ENCODE measurements at places on chromosomes 13 and 19.

DNA sequence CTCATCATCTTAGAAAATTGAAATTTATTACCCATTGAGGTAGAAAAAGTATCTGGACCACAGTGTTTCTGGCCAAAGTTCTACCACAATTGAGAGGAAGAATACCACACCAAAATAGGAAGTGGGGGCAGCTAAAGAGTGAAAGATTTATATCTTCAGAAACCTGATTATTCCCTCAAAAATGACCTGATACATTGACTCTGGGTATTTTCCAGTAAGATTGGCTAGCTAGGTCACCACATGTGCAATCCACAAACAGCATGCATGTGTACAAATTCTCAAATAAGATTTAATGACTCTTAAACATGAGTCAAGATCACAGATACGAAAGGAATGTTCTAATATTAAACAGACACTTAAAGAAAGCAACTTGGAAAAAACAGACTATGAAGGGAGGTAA is 1516.2 kb upstream of the PCDH20 start:
- no peak for DNase-seq

DNA sequence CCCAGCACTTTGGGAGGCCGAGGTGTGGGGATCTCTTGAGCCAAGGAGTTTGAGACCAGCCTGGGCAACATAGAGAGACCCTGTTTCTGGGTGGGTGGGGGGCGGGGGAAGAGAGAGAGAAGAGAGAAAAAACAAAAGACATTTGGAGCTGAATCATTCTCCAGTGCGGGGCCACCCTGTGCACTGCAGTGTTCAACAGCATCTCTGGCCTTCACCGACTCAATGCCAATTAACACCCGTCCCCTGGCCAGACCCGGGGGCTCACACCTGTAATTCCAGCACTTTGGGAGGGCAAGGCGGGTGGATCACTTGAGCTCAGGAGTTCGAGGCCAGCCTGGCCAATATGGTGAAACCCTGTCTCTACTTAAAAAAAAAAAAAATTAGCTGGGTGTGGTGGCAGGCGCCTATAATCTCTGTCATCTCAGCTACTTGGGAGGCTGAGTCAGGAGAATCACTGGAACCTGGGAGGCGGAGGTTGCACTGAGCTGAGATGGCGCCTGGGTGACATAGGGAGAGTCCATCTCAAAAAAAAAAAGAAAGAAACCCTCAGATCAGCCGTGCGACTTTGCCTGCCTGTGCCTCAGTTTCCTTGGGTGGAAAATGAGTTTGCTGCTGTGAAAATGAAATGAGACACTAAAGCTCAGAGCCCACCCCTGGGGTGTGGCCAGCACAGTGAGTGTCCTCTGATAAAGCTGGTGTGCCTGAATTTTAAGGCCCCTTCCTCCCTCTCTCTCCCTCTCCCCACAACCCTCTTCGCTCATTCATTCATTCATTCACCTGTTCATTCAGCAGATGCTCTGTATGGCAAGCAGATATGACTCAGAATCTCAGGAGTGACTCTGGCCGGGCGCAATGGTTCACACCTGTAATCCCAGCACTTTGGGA is 6.4 kb downstream of the KLF2 start:
- DNase-seq = no peak

DNA sequence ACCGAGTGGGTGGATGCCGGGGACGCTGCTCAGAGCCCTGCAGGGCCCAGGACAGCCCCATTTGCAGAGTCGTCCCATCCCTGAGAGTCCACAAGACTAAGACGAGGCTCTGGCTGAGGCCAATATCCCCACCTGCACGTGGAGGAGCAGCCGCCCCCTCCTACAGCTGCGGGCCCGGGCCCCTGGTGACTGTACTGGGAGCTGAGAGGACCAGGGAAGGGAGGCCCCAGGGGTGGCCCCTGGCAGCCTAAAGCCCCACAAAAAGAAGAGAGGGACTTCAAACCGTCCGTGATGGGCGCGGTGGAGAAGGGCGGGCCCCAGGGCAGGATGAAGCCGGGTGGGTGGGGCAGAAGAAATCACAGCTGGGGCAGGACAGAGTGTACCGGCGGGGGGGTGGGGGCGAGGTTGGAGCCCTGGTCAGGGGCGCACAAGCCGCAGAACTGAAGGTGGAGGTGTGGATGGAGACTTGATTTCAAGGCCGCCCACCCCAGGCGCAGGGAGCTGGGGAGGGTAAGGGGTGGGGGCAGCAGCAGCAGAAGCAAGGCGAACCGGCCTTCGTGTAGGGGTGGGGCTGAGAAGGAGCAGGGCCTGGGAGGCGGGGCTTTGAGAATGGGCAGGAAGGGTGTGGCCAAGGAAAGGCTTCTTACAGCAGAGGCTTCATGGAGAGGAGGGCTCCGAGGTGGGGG is 12.9 kb downstream of the CFD start:
- no peak for DNase-seq

- no peak for DNase-seq
These were observed 12.3 kb downstream of the FGF9 start for GRCh38 chr13:21683034-21683733.

DNA sequence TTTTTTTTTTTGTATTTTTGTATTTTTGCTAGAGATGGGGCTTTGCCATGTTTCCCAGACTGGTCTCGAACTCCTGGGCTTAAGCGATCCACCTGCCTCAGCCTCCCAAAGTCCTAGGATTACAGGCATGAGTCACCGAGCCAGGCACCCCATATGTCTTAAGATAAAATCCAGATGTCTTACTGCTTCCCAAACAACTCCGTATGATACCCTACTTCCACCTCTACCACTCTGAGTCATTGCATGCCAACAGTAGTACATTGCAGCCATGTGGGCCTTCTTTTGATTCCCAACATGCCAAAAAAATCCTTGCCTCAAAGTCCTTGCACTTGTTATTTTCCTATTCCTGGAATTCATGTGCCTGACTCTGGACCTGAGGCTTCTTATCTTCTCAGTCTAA is 799.2 kb downstream of the GPC5 start:
- no peak for DNase-seq

- no peak for DNase-seq
These were observed 186.9 kb upstream of the UBL3 start for GRCh38 chr13:30037306-30037705.

- no peak for DNase-seq
These were observed 63.2 kb downstream of the F2RL3 start for GRCh38 chr19:16952046-16952445.

DNA sequence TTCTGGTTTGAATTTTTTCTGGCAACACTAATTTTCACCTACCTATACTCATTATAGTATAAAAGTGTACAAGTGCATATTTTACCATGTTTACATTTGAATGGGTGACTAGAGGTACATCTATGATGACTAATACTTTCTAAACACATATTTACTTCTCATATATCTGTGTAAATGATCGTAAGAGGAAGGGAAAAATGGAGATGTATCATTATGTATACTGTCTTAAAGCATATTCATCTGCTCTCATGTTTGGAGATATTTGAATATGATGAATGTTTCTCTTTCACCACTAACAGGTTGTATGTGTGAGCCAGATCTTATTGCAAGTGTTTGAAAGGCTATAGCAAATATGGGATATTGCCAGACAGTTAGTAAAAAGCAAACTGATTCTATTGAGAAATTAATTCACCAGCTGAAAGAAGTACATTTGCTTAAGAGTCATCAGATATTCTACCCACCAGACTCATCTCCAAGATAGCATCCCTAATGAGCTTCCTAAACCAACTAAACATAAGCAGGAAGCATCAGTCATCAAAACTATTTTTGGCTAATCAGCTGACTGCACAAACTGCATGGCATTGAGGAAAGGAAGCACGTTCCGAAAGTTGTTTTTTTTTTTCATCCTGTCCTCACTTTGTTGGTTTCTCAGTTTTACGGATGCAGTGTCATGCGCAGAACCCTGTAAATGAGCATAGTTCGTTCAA is 738.2 kb downstream of the GPC5 start:
- no peak for DNase-seq

- DNase-seq = no peak
These were observed at the start of gene AXL for GRCh38 chr19:41218615-41219507. Gene AXL (plus strand): TSS chr19:41219223. CDS start chr19:41219393, 170 bp downstream.

- no peak for DNase-seq
These were observed 42.8 kb downstream of the BICRA start for GRCh38 chr19:47651691-47652090.

- no peak for DNase-seq
These were observed 617.5 kb upstream of the KLF12 start for GRCh38 chr13:74751739-74752138.

- no peak for DNase-seq
These were observed 345.3 kb downstream of the SLITRK1 start for GRCh38 chr13:83536941-83537340.

GRCh38 chr13:24922387-24922744 is 158.4 kb downstream of the RNF17 start:
- DNase-seq = no peak

GRCh38 chr13:98847780-98848179 is 95.3 kb upstream of the SLC15A1 start:
- no peak for DNase-seq

GRCh38 chr13:78827471-78827870 is 168.5 kb upstream of the OBI1 start:
- no peak for DNase-seq

GRCh38 chr13:75216038-75216437 is 265.9 kb downstream of the TBC1D4 start:
- no peak for DNase-seq

GRCh38 chr19:1468821-1469254 is 10.2 kb downstream of the C19orf25 start:
- DNase-seq = no peak

DNA sequence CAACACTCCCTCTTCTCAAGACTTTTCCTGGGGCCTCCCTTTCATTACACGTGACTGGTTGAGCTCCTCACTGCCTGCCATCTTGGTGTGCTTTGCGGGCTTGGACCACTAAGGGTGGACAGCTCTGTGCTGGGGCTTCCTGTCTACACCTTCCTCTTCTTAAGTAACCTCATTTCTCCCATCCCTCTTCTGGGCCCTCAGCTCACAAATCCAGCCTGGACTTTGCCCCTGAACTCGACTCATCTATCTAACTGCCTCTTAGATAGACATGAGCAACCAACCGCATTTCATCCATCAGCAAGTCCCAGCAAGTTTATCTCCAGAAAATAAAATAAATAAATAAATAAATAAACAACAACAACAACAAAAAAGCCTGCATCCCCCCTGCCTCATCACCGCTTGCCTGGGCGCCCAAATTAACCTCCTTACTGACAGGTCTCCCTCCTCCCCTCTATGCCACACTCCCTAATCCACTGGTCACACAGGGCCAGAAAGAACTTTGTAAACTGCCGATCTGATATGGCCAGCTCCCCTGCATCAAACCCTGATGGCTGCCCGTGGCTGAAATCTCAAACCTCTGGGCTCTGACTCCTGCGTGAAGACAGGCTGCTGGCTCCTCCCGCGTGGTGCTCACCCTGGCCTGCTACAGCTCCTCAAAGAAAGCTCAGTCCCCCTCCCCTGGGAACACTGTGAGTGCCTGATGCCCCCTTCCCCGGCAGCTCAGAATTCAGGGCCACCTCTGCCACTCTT is 7.8 kb downstream of the ISOC2 start:
- DNase-seq = no peak

DNA sequence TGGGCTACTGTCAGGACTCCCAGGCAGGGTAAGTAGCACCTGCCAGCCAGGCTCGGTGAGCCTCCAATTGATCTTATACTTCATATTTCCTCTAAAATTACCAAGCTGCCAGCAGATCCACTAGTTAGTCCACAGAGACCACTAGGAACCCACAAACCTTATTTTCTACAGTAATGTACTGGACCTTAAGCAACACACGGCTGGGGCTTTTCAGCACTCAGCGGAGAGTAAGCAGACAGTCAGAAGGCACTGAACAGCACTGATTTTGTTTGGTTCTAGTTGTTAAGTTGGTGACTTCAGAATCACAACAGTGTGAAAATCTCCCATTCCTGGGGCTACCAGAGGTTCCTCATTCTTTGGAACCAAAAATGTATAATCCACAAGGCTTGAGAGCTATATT is 56.1 kb downstream of the MRPL57 start:
- no peak for DNase-seq

DNA sequence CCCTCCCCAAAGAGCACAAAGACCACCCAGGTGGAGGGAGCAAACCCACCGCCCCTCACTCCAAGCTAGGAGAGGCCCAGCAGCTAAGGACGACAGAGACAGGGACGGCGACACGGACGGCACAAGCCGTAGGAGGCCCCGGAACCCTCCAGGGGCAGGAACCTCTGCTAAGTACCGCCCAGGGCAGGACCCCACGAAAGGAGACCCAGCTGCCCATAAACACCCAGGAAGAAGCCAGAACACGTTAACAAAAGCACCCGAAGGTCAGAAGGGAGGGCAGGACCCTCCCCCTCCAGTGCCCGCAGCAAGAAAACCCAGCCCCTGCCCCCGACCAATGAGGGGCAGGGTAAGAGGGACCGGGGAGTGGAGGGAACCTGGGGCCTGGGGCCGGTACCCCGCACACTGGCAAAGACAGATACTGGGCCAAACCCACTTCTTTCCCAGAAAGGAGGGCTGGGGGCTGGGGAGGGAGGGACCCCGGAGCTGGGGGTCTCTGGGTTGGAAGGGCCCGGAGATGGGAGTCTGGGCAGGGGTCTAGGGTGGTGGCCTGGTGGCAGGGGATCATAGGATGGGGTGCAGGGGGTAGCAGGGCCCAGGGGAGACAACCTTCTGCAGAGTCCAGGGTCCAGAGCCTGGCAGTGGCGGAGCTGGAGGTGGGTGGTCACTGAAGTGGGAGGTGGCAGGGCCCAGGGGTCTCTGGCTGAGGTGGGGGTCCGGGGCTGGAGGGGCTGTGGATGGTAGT is 2.4 kb downstream of the BTBD2 start:
- no peak for DNase-seq

DNA sequence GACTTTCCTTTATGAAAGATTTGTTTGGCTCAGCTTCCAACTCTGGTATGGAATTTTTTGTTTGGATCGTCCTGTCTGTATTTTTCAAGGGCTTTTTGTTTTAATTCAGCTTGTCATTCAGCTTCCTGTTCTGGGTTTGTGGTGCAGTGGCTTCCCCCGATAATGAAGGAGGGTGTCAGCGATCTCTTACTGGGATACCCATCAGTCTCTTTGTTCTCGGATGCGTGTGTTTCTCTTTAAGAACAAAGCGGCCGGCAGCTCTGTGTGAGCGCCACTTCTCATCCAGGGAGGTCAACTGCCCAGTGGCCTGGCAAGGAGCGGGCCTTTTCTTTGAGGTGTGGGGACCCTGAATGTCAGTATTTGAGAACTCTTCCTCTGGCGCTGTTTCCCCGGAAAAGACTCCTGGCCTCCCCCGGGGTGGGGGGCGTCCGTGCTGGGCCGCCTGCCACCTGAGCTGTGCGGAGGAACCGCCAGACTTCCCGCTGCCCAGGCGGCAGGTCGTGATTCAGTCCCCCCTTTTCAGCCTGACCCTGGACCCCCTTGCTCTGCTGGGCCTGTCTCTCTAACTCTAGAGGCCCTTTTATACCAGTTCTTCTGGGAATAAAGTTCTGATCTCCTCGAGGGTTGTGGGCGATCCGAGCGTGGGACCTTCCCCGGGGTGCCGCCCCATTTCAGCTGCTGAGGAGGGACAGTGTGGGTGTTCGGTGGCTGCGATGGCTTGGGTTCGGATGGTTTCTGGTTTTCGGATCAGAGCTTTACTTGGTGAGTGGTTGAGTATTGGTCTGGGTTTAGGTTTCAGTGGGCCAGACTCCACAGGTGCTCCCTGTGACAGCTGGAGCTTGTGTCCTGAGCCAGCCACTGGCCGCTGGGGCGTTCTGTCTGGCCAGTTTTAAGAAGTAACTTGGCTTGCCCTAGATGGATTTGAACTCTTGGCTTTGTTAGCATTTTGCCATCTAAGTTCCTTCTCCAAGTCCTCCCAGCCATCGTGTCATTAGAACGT is 3.4 kb downstream of the SF3A2 start:
- DNase-seq = no peak

- no peak for DNase-seq
These were observed 13.3 kb downstream of the APOC1 start for GRCh38 chr19:44927746-44928145.

Measured in NCI-H187 (cell line).